ENCODE measurements at places on chromosomes 13 and 19.

DNA sequence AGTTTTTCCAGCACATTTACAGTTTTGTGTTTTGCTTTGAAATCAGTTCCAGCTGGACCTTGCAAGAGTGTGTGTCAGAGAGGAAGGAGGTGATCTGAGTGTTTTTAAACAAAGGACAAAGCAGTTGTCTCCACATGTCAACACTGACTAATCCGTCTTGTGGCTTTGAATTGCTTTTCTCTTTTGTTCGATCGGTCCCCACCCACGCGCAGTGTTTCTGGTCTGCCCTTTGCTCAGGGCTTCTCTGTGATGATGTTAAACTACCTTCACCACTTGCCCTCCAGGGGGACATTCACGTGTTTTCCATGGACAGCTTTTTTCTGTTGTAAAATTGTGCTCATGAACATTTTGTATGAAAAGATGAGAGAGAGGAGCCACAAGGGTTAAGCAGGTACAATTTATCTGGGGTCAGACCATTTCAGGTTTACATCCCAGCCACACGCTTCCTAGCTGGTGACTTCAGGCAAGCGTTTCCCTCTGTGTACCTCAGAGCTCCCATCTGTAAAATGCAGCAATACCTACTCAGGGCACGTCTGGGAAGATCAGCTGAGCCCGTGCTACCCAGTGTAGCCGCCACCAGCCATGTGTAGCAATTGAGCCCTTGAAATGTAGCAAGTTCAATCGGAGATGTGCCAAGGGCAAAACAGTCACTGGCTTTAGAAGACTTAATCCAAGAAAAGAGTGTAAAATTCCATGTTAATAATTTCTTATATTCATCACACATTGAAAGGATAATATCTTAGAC, 13.5 kb upstream of the PLA2G4C start:
- peak; percentile 51 for DNase-seq

- DNase-seq, result peak; percentile 94
Measured at GRCh38 chr19:1076951-1077350, 10.0 kb downstream of the ARHGAP45 start.

DNA sequence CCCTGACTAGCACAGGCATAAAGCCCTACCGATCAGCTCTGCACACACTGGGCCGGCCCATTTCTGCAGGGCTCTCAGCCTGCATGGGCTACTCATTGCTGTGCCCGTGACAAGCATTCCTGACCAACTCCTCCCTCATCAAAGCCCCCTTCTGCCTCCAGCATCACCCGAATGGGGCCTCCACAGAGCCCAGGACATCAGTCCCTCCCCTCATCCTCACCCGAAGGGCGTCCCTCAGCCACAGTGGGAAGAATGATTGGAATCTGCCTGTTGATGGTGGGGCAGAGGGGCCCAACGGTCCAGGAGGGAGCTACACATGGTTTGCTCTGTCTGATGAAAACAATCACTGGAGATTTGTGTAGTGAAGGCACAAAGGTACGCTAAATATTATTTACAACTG, 43.8 kb downstream of the SERP2 start:
- no peak for DNase-seq

DNA sequence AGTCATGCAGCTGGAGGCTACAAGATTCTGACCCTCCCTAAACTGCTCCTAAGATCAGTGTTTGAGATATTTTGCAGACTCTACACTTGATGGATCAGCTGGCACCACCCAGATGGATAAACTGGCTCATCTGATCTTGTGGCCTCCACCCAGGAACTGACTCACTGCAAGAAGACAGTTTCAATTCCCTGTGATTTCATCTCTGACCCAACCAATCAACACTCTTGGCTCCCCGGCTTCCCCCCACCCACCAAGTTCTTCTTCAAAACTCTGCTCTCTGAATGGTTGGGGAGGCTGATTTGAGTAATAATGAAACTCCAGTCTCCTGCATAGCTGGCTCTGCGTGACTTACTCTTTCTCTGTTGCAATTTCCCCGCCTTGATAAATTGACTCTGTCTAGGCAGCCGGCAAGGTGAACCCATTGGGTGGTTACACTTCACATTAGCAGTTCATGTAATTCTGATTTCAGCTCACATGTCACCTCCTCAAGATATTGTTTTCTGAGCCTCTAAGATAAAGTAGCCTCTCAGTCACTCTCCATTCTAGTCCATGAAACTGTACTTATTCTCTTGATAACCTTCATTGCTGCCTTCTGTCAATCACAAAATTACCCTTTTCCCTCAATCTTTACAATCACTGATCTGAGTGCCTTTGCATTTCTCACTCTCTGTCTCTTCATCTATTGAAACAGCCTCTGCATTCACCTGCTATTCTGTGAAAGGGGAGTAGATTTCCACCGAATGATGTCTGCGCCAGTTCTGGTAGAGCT, 9.9 kb upstream of the FPR3 start:
- DNase-seq, result peak; percentile 70

DNA sequence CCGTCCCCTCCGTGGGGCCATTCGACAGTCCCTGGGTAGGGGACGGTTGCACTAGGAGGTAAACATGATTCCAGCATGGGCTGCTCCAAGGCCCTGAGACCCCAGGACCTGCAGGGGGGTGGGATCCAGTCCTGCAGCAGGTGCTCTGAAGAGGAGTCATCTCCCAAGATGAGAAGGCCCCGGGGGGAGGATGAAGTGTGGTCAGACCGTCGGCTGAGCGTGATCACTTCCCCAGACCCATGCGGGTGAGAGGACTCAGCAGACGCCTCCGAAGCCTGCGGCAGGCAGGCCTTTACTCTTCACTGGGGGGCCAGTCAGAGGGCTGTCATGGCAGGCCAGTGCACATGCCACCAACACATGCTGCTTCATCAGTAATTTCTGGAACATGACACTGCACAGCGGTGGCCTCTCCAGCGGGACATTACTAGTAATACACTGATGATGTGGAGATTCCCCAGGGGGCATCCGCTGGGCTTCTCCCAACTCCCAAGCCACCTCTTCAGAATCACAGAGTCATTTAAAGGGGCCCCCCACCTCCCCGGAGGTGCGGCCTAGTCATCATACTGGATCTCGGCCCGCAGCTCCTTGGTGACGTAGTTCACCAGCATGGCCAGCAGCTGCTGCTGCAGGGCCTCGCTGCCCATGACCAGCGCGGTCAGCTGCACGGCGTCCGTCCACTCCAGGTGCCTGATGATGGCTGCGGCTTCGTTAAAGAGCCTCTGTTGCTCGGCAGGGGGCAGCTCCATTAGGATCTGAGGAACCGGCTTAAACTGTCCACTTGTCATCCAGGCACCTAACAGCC, 12.7 kb downstream of the C19orf12 start:
- no peak for DNase-seq

DNA sequence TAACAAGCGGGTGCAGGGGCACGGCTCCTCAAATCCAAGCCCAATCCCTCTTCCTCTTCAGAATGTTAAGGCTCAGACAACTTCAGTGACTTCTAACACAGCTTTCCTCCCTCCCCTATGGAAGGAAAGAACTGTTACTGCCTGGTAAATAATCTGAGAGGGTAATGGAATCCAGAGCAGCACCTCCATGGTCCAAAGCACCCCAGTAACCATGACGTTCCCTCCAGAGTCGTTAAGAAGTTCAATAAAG, 969 bp downstream of the AKT2 start:
- no peak for DNase-seq

DNA sequence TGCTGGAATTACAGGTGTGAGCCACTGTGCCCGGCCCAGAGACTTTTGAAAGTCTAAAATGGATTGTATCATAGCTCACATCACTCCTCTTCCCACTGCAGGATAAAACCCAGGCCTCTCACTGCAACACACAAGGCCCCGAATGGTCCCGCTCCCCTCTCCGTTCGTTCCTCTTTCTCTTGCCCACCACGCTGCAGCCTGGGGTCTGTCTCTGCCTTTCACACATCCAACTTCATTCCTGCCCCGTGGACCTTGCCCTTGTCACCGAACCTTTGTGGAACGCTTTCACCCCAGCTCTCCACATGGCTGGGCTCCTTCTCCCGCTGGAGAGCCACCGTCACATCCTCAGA, 42.6 kb downstream of the NFIC start:
- no peak for DNase-seq

DNA sequence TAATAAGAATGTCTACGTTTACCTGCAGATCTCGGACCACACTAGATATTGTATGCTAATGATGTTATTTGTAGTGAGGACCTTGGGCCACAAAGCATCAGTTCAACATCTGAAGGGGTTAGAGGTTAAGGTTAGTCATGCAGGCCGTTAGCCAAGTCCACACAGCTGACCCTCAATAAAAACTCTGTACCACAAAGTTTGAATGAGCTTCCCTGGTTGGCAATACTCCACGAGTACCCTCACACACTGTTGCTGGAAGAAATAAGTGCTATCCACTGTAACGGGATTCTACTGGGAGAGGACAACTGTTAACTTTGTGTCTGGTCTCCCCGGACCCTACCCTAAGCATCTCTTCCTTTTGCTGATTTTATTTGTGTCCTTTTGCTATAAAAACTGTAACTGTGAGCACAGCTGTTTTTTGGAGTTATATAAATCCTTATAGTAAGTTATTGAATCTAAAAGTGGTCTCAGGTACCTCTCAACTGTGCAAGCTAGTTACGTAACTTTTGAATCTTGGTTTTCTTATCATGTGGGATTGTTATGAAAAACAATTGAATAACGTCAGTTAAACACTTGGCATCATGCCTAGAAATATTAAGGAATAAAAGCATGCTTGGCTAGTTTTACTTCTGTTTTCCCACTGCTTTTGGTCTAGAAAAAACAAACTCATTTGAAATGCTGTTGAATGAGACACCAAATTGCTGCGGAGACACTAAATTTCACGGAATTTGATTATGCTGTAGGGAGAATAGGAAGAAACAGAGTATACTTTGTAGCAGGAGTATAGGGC, 181.5 kb downstream of the DNAJC3 start:
- no peak for DNase-seq
